SW 1271 (cell line): ENCODE measurements at places on chromosomes 5 and 9.
A peak's percentile ranks its signal among the peaks of the same experiment; 100 is the strongest.

GRCh38 chr9:137150617-137151457 lies 11.9 kb downstream of the GRIN1 start:
- DNase-seq: no peak

DNA sequence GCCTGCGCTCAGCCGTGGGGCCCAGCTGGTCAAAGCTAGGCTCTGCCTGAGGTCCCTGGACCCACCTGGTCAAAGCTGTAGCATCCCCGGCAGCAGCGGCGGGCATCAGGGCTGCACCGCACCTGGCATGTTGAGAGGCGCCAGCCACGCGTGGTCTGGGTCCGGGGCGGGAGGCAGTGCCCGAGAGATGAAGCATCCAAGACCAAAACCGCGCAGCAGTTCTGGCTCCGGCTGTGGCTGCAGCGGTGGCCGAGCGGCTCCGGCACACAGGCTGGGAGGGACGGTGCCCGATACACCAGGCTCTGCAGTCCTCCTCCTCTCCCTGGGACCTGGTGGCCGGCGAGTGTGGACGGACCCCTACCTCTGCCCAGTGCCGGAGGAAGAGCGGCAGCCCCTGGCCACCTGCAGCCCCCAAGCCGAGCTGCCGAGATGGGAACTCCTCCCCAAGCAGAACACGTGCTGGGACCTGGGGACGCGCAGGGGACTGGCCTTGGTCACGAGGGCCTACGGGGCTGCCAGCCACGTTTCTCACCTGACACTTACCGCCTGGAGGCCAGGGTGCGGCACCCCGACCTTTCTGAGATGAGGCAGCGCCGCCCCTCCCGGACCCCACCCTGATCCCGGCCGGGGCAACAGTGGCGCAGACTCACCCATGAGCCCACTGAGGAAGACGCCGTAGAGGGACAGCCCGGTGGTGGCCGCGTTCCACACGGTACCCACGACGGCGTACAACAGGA lies 33.0 kb downstream of the SLC9A3 start:
- DNase-seq: no peak

DNA sequence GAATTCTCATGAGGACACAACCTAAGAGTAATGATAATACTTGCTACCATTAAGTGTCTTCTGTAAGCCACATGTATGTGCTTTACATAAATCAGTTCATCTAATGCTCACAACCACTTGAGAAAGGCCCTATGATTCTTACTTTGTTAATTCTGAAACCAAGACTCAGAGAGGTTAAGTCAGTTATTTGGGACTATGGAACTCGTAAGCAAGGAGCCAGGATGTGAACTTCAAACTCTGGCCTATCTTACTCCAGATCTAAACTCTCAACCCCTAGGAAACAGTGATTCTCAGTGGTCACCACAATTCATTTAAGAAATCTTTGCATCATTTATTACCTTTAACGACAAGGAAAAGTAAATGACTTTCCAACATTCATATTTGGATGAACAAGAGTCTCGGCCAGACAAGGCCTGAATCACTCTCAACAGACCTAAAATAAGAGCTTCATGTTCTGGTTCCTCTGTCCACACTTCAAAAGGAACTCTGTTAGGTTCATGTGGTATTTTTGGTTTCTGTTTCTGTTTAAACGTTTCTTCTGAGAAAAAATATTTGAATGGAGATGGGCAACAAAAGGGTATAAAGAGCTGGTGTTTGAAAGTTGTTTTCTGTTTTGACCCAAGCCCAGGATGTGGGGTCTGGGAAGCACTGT lies 104.8 kb downstream of the LPAR1 start:
- DNase-seq: no peak

- DNase-seq: no peak
These were observed 131.6 kb downstream of the GOLPH3 start for GRCh38 chr5:32042551-32042961.

DNA sequence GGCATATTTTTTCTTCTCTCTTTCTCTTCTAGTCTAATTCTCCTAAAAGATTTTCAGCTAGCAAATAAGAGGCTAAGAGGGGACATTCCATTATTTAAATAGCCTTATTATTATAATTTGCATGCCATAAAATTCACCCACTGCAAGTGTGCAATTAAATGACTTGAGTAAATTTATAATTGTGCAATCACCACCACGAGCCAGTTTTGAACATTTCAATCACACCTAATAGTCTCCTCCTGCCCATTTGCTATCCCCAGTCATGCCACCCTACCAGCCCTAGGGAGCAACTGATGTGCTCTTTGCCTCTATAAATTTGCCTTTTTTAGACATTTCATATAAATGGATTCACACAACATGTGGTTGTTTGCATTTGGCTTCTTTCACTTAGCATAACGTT lies 12.0 kb upstream of the SLC36A2 start:
- no peak for DNase-seq

DNA sequence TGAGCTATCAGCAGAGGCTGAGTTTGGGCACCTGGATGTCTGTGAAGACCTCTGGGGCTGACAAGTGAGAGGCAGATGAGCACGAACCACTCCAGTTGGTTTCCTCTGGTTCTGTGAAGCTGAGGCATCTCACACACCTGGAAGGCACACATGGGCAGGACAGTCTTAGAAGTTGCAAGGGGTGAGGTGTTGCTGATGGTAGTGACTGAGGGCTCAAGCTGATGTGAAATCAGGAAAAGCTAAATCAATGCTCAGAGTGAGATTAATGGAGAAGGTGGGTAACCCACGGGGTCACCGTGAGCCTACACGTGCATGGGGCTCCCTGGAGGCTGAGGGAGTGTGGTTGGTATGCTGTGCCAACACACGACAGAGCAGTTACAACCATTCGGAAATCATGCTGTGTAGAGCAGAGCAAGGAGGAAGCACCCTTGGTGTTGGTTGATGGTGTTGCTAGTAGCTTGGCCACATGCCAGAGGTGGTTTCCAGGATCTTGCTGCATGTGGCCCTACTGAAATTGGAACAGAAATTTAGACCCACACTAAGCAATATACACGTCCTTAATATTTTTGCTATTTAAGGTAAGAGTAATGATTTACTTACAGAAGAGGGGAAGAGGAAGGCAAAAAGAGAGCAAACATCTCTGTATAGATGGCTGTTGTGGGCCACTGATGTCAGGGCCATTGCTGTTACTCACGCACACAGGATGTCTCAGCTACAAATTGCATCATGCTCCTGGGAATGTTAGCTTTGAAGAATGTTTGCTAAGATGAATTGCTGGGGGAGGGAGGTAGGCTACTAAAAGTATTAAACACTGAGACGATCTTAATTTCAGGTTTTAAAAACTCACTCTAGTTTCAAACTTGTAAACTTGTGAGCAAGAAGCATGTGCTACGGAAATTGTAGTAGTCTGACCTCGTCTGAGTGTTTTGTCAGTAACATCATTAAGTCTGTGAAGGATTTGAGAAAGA lies 170.5 kb downstream of the ARHGEF28 start:
- peak; percentile 86 for DNase-seq

DNA sequence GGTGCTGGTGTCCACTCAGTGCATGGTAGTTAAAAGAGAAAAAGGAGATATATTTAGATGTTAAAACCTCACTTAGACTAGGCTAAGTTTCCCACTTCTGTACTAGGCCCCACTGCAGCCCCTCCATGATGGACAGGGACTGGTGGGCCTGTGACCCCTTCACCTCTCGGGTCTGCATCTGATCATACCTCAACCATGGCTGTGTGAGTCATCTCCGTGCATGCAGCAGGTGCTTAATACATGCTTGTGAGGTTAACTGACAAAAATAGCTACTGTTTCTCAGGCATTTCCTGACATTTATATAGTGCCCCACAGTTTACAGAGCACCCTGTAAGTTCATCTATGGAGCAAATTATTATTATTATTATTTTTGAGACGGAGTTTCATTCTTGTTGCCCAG lies 8.4 kb upstream of the URM1 start:
- DNase-seq: no peak

GRCh38 chr9:95935861-95936578 lies 60.5 kb downstream of the ERCC6L2 start:
- no peak for DNase-seq

- no peak for DNase-seq
These were observed 1.4 kb upstream of the PIP5K1B start for GRCh38 chr9:68703672-68704071.

- no peak for DNase-seq
These were observed 214.7 kb upstream of the NR4A3 start for GRCh38 chr9:99606957-99607356.

DNA sequence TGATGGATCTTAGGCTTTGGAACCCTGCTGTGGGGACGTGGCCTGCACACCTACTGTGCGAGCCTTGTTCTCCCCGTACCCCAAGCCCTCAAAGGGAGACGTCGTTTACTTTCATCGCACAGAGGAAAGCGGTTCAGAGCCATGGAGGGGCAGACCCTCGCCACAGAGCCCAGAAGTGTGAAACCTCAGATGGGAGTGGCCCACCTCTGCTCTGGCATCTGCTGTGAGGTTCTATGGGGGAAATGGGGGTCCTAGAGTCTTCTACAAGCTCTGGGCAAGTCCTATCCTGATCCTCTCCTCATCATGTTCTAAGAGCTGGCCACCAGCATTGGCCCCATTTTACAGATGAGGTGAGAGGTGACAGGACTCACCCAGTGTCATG lies 3.7 kb upstream of the RNF44 start:
- no peak for DNase-seq

DNA sequence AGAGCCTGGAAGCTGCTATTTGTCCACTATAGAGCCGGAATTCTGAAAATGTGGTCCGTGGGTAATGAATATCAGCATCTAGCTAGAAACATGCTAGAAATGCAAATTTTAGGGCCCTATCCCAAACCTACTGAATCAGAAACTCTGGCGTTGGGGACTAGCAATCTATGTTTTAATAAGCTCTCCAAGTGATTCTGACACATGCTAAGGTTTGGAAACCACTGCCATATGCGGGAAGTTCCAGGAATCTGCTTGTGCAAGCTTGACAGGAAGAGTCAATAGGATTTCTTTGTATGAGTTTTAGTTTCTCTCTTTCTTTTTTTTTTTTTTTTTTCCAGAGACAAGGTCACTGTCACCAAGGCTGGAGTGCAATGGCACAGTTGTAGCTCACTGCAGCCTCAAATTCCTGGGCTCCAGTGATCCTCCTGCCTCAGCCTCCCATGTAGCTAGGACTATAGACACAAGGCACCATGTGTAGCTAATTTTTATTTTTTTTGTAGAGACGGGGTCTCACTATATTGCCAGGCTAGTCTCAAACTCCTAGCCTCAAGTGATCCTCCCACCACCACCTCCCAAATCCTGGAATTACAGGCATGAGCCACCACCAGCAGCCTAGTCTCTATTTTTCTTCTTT lies 26.4 kb upstream of the CARNMT1 start:
- DNase-seq: no peak

GRCh38 chr9:137293482-137294090 lies 8.5 kb downstream of the NRARP start:
- DNase-seq: no peak

GRCh38 chr9:5557606-5558587 lies 47.6 kb downstream of the PDCD1LG2 start:
- DNase-seq: no peak

GRCh38 chr5:172791286-172791685 lies 20.3 kb upstream of the DUSP1 start:
- no peak for DNase-seq

GRCh38 chr9:109320742-109321448 lies at the start of gene EPB41L4B:
Gene EPB41L4B, minus strand, starts transcription at chr9:109321059. Its CDS starts 613 bp downstream, at chr9:109320446.
- DNase-seq: peak; percentile 50

DNA sequence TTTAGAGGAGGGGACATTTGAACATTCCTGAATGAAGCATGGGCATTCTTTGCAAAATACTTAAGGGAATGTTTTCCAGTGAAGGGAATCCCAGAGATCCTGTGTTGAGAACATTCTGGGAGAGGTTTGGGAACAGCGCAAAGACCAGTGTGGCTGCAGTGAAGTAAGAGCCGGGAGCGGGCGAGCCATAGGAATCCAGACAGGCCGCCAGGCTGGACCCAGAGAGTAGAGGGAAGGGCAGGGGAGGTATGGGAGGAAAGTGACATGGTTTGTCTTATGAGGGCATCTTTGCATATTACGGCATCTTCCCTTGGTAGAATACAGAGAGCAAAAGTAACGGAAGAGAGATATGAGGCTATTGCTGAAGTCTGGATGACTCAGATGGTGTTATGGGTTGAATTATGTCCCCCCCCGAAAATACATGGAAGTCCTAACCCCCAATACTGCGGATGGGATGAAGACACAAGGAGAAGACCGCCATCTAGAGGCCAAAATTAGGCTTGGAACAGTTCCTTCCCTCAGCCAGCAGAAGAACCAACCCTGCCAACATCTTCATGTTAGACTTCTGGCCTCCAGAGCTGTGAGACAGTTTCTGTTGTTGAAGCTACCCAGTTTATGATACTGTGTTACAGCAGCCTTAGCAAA lies 268.2 kb downstream of the MAST4 start:
- no peak for DNase-seq

GRCh38 chr9:21996858-21997257 lies 2.3 kb downstream of the CDKN2B-AS1 start:
- DNase-seq: no peak

DNA sequence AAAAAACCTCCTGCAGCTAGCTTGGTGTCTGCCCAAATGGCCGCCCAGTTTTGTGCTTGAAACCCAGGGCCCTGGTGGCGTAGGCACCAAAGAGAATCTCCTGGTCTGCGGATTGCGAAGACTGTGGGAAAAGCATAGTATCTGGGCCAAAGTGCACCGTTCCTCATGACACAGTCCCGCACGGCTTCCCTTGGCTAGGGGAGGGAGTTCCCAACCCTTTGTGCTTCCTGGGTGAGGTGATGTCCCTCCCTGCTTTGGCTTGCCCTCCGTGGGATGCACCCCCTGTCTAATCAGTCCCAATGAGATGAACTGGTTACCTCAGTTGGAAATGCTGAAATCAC lies 83.0 kb upstream of the JAK2 start:
- DNase-seq: no peak

- no peak for DNase-seq
These were observed 46.4 kb upstream of the SLCO6A1 start for GRCh38 chr5:102545175-102545574.

DNA sequence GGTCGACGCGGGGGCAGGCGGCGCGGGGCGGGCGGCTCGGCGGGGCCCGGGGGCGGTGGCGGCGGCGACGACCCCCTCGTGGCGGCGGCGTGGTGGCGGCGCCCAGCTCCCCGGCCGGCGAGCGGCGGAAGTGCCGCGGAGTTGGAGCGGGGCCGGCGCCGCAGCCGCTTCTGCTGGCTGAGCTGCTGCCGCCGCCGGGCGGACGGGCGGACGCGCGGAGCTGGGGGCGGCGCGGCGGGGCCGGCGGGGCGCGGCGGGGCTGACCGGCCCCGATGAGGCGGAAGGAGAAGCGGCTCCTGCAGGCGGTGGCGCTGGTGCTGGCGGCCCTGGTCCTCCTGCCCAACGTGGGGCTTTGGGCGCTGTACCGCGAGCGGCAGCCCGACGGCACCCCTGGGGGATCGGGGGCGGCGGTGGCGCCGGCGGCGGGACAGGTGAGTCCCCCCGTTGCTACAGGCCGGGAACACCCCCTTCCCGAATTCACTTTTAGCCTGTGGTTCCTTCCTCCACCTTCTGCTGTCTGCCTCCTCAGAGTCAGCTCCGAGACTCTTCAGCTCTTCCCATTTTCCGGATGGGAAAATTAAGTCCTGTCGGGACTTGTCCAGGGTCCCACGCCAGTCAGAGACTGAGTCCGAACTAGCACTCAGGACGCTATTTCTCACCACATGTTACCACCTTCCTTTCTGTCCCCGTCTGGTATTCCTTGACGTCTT lies at the start of gene GALNT10:
TSS of gene GALNT10 (plus strand) at position 139 of the 710 bp plus-strand sequence. CDS start at position 273, 134 bp downstream.
- no peak for DNase-seq
